ENCODE measurements at places on chromosomes 1 and 21. TPM values are rescaled to one million over a fixed set of nuclear protein-coding genes. Genes with fewer than 3 reads are reported as not detected.
A peak's percentile ranks its signal among the peaks of the same experiment; 100 is the strongest.

DNA sequence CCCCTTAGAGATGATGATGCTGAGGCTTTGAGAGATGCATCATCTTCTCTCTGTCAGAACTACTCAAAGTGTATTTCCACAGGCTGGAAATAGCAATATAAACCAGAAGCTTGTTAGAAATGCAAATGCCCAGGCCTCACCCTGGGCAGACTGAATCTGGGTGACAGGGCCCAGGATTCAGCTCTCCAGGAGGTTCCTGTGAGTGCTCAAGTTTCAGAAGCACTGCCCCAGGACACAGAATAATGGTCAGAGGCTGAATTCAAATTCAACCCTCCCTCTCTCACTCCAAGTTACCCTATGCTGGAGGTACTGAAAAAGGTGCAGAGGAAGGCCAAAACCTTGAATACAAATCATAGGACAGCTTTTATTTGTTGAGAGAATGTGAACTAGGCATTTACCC is 98.5 kb upstream of the NGF start:
- DNase-seq = no peak

- DNase-seq = no peak
These were observed 144.6 kb downstream of the SLC30A10 start for GRCh38 chr1:219783605-219784235.

PLA2G2A gene
- total RNA-seq = not detected

- peak; percentile 81 for DNase-seq
These were observed 180.4 kb downstream of the FGGY start for GRCh38 chr1:59477286-59477685.

AGMAT gene
- 8.9 TPM for total RNA-seq

DNA sequence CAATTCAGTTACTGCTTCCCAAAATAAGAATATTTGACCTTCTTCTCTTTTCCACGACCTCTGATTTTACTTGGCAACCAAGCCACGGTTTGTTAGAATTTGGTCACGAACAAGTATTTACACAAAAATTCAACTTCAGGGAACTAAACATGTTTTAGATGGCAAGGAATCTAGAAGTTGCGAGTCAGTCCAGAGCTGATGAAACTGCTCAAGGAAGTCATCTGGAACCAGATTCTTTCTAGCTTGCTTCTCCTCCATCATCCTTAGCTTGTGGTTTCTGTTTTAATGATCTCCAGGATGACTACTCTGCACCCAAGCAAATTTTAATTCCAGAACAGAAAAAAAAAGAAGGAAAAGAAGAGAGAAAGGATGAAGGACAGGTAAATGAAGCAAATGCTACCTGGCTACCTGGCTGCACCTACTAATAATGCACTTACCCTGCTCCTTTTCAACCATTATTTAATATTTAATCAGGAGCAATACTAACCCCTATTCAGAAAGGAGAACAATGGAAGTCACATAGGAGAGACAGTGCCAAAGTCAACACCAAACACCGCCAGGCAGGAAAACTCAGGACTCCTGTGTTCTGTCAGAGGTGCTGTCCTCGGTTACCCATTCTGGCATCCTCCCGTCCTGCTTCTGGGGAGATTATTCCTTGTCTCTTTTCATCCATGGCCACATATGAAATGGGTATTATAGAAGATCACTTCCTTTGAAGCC is 54.2 kb upstream of the RGS7 start:
- DNase-seq = no peak

DNA sequence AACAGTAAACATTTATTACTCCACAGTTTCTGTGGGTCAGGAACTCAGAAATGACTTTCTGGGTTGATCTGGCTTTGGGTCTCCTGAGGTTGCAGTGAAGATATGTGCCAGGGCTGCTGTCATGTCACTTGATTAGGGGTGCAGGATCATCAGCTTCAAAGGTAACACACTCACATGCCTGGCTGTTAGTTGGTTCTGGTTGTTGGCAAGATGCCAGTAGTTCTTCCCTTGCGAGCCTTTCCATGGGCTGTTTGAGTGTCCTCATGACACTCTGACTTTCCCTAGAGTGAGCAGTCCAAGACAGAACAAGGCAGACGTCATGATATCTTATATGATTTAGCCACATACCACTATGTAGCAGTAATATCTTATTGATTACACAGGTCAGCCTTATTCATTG is 1.8 kb downstream of the SWT1 start:
- no peak for DNase-seq

GBP6 gene
- 0.47 TPM for total RNA-seq

DNA sequence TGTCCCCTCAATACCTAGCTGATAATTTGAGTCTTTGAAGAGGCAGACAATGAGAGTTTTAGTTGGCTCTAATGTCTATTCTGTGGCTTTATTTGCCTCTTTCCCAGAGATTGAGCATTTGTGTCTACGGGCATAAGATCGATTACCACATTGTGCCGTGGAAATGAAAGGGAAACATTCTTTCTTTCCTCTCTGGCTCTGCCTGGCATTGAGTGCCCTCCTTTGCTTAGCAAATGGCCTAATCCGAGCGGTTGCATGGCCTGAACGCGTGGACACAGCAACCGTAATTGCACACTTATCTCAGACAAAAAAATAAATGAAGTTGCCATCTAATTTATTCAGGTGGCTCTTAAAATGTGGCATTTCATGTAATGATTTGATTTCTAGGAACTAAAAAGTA is 247.9 kb downstream of the ADGRL2 start:
- no peak for DNase-seq
